Colonic mucosa (tissue), 4 donors: ENCODE measurements at places on chromosomes 5 and 9.

DNA sequence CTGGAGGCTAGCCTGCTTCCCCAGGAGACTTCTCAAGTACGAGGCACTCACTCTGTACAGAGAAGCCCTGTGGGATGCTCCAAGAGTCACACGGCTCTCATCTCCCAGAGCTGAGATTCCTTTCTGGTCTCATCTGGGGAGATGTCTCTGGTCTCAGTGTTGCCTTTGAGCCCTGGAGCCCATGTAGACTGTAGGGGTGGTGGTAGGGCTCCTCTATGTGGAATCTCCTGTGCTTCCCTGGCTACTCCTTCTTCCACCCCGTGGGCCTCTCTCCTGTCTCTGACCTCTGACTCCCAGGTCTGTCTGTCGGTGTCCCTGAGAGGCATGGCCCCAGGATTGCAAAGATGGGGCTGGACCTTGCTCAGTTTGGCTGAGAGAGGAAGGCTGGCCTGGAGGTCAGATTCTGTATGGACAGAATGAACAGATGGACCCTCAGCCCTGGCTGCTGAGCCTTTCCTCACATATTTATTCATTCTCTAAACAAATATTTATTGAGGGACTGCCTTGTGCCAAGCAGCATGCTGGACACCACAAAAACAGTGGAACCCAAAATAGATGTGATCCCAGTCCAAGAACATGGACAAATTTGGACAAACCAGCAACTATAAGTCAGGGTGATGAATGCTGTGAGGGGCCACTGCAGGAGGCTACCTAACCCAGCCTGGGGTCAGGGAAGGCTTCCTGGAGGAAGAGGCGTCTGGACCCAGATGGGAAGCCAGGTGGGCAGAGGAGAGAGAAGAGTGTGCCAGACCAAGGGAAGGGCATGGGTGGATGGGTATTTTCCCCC is 2.6 kb downstream of the CCL19 start:
- no peak for DNase-seq

GRCh38 chr5:14261235-14261634 is 118.1 kb downstream of the TRIO start:
- DNase-seq, result no peak

GRCh38 chr5:124824637-124825158 is 78.3 kb upstream of the ZNF608 start:
- DNase-seq, result no peak

DNA sequence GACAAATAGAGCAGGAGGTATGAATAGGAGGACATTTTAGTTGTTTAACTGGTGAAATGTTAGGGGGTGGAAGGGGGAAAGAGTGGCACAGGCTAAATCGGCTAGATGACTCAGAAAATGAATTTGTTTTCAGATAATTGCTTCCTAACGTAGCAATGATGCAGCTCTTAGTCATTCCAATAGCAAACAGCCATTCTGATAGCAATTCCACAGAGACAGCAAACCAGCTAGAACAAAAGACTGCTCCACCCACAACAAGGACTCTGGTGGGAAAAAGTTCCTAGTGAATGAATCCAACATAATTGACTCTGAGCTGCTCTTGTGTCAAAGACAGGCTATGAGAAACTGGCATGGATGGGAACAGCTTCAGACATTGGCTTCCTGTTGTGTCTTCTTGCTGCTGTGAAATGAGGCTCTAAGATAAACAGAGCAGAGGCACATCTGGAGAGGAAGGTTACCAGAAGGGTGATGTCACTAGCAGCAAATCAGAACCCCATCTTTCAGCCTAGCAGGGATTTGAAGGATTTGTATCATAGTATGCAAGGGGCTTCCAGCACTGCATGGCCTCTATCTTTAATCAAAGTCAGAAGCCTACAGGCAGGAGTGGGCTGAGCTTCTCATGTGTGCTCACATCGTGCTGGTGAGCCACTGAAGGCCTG is 28.1 kb upstream of the F2RL1 start:
- no peak for DNase-seq

DNA sequence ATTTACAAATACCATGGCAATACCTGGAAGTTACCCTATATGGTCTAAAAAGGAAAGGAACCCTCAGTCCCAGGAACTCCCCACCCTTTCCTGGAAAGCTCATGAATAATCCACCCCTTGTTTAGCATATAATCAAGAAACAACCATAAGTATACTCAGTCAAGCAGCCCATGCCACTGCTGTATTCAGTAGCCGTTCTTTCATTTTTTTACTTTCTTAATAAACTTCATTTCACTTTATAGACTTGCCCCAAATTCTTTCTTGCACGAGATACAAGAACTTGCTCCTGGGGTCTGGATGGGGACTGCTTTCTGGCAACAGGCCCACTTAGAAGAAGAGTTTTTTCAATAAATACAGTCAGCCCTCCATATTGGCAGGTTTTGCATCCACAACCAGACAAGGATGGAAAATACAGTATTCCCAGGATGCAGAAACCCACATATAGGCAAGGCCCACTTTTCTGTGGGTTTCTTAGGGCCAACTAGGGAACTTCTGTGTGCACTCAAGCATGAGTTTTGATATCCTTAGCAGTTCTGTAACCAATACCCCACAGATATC is 2.8 kb upstream of the TBCA start:
- no peak for DNase-seq

DNA sequence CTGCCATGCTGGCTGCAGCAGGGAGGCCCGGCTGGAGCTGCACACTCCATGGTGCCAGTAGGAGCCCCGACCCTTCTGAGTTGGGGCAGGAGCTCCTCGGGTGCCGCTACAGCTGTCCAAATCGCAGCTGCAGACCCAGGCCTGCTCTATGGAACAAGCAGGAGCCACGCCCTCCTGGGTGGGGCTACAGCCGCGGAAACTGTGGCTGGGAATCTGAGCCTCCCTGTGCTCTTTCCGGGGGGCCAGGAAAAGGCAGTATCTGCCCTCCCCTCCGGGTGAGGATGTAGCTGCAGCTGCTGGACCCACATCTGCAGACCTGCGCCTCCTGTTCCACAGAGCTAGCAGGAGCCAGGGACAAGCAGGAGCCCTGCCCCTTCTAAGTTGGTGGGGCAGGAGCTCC is 278.9 kb upstream of the ACTBL2 start:
- DNase-seq, result no peak

- DNase-seq, result no peak
Measured at GRCh38 chr5:56616454-56617160, 198.7 kb upstream of the MAP3K1 start.

- DNase-seq, result no peak
Measured at GRCh38 chr9:23447166-23447565, 378.9 kb downstream of the ELAVL2 start.
